ENCODE measurements at places on chromosomes 5 and 9.
A peak's percentile ranks its signal among the peaks of the same experiment; 100 is the strongest.

GRCh38 chr5:34035756-34036155 is 7.3 kb downstream of the C1QTNF3 start:
- DNase-seq = no peak

GRCh38 chr5:53360811-53361210 is 119.6 kb upstream of the FST start:
- peak; percentile 94 for DNase-seq

DNA sequence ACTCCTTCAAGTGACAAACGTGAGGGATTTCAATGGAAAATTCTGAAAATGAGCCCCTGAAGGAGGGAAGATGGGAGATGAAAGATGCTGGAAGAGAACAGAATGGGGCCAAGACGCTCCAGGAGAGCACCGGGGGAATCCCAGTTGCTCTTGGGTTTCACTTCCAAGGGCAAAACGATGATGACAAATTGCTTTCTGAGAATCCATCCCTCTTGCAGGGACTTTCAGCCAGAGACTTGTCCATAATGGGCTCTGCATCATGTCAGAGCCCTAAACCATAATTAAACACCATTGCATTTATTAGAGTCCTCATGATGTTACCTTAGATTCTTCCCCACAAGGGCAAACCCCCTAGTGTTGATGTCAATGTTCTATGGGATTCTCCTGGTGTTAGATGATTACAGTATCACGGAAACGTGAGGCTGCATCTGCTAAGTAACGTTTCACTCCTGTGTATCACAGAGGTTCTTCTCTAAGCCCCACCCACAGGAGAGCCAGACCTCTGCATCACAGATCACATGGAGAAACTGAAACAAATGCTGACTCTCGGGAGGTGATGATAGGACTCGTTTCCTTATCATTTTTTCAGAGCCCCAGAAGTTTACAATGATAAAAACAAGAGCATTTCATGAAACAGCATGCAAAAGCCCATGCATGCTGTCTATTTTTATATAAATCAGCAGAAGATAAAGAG is 114.4 kb downstream of the TENT4A start:
- DNase-seq = no peak

GRCh38 chr9:137551264-137552021 is at the start of gene MRPL41:
Gene MRPL41 (plus strand): TSS chr9:137551879. CDS start chr9:137552082, 203 bp downstream.
- peak; percentile 91 for DNase-seq

DNA sequence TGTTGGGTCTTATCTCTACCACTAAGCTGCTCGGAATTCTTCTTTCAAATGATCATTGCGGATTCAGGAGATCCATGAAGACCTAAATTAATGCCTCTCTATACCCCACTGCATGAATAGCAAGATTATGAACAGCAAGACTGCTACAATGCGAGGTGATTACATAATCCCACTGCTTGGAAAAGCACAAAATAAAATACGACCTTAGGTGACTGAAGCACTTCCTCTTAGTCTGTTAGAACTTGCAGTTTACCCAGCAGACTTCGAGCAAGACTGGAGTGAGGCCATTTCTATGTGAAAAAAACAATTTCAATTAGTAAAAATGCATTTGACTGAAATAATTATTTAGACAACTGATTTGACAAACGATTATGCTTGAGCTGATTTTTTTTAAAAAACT is 59.8 kb downstream of the SH3RF2 start:
- peak; percentile 33 for DNase-seq

DNA sequence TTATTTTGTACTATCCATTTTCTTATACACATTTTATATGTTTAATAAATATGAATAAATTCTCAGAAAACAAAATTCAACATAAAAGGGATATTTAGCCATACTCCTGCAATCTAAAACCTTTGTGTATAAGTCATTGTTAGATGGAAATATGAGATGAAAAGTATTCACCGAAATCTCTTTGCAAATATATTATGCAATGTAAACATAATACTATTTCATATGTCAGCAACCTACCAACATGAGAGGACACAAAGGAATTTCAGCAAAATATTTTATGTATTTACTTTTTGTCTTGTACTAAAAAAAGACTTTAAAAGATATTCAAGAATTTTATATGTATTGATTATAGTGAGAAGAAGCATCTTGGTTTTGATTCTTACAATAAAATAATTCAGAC is 1623.4 kb downstream of the EFNA5 start:
- no peak for DNase-seq

DNA sequence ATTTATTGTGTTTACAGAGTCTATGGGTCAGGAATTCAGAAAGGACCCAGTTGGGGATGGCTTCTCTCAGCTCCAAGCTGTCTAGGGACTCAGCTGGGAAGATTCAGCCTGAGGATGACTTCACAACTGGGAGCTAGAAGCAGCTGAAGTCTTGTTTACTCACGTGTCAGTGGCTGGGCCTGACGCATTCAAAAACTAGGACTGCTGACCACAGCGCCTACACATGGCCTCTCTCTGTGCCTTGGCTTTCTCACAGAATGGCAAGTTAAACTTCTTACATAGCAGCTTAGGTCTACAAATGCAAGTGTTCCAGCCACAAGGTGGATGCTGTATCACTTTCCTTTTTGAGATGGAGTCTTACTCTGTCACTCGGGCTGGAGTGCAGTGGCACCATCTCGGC is 16.3 kb upstream of the PPP2CA start:
- peak; percentile 47 for DNase-seq

- peak; percentile 66 for DNase-seq
These were observed 65.0 kb downstream of the IRX2 start for GRCh38 chr5:2686321-2687124.

DNA sequence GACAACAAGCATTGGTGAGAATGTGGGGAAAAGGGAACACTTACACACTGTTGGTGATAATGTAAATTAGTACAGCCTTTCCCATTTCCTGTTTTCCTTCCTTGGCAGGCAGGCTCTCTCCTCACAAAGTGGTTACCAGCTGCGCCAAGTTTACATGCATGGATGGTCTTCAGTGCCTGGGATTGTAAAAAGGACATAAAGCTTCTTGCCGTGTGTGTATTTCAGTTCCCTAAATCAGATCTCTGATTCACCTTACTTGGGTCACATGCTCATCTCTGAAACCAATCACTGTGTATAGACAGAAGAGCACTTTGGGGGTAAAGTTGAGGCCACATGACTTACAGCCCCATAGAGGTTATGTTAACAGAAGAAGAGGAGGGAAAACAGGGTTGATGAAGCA is 92.8 kb downstream of the CAVIN4 start:
- no peak for DNase-seq

- DNase-seq = no peak
These were observed 230.2 kb upstream of the PAPPA start for GRCh38 chr9:115923410-115923809.

DNA sequence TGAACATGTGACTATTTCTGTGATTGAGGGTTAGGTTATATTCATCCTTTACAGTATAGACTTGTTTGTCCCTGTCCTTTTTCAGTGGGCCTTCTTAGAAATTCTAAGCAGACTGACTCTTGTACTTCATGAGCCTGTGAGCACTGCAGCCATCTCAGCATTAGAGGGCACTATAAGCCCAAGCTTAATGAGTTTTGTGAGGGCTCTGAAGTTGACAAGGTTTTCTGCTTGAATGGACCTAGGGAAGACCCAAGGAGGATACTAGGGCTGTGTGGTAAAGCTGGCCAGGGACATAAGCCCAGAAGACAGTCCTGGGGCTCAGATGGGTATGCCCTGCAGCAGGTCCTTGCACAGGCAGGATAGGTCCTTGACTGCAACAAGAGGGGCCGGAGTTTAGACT is 126.5 kb downstream of the MRPS30 start:
- peak; percentile 15 for DNase-seq

DNA sequence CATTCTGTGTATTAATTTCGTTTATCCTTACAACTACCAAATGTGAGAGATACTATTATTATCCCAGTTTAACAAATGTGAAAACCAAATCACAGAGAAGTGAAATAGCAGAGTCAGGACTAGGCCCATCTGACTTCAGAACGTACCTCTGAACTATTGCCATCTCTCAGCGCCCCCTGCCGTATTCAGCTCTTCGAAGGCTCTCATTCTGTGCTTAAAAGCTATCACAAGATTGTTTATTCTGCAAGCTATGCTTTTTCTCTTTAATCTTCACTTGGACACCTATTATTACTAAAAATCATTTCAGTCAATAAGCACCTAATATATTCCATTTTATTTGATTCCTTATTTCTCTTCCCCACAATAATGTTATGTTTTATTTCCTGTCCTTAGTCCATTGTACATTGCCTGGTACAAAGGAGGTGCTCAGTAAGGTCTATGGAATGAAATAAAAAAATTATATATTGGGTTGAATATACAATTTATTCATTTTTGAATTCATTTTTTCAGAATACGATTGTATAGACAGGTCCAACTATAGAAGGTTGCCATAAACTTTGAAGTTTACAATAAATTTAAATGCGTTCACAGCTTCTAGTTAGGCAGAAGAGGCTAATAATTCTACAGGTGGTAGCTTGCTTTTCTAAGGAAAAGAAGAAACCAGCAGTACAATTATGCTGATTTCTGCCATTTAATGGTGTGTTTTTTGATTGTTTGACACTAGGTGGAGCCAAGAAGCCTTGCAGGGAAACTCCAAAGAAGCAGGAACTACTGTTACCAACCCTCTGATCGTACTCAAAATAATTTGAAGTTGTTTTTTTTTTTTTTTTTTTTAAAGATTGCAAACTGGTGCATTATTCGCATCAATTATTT is 202.2 kb upstream of the DMRTA1 start:
- DNase-seq = peak; percentile 73

DNA sequence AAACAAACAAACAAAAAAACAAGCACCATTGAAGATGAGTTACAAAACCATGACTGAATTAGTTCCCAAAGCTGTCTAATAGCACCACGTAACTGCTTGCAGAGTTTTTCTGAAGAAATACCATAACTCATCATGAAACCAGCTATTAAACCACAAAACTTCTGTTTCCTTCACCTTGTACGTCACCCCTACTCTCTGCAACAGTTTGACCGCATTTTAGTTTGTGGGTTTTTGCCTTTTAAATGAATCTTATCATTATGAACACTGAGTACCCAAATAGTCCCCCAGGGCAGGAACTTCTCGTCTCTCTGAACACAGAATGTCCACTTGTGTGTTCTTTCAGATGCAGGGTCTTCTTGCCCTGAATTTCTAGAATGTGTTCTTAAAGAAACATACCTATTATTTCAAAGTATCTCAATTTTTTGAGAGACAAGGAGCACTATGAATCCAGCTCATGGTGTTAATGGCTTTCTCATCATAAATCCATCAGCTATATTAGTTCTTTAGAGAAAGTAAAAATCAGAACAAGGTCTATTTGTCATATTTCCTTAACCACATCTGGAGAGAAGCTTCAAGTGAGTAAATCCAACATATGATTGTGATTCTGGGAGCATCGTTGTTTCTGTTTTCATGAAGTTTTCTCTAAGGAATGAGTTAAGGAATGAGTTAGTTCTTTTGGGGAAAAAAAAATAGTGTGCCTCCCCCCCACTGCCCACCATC is 210.6 kb downstream of the AUH start:
- DNase-seq = peak; percentile 63

DNA sequence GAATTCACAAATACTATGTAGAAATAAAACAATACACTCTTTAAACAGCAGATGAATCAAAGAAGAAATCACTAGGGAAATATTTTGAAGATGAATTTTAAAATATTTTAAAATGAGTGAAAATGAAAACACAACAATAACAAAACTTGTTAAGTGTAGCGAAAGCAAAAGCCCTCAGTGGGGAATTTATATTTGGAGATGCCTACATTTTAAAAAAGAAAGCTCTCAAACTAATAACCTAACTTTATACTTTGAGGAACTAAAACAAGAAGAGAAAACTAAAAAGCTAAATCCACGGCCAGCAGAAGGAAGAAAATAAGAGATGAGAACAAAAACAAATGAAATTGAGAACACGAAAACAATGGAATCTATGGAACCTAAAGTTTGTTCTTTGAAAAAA is 22.7 kb downstream of the SPDL1 start:
- DNase-seq = no peak

- peak; percentile 74 for DNase-seq
These were observed 8.7 kb upstream of the GFRA3 start for GRCh38 chr5:138282920-138283742.

- DNase-seq = no peak
These were observed 374.2 kb downstream of the PDE4D start for GRCh38 chr5:59519338-59519737.

DNA sequence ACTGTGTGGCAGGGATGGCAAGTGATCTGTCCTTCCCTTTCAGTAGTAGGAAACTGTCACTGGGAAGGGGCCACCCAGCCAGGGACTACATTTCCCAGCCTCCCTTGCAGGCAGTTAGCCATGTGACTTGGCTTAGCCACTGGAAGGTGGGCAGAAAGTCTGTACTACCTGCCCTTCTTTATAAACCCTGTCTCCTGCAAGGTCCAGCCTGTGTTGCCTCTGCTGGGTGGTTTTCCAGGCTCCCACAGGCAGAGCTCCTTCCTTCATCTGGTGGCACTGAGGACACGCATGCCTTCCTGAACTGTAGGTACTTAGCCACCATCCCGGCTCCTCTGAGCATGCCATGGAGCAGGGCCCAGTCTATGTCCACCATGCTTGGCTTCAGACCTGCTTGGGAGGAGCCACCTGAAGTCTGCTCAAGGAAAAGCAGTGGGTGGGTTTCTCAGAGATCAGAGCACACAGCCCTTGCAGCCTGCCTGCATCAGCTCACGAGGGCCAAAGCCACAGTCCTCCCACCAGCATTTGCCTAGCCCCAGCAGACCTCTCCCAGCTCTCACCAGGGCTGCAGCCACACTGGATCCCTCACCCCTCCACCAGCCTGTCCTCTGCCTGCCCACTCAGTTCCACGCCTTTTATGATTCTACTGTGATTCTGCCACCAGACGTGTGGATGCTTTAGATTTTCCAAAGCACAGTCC is 16.7 kb upstream of the SLC25A51 start:
- no peak for DNase-seq

DNA sequence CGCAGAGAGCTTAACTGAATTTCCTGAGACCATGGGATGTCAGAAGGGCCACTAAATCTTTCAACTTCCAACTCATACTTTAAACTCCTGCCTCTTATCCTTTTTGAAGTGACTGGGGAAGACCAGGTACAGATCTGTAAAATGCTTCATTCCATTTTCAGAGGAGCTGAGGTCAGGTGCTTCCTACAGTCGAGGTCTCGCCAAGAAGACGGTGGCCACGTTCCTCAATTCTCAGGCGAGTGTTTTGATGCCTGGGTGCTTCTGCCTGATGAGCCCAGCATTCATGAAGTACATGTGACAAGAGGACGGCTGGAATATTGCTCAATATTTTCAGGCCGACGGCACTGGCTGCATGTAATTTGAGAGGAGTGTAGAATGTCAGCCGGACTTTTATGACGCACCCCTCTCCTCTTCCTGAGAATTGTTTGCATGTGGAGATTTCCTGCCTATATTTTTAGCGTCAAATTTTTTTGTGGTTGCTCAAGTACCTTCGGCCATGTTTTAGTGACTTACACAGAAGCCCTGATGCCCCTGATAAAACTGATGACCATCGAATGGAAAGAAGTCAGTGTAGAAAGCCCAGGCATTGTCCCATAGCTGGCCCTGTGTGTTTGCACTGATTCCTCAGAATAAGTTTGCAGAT is 38.8 kb upstream of the GLRX start:
- peak; percentile 98 for DNase-seq

- DNase-seq = no peak
These were observed 38.3 kb downstream of the FNIP1 start for GRCh38 chr5:131758520-131758900.
